ENCODE measurements at places on chromosomes 7 and 10. TPM values are rescaled to one million over a fixed set of nuclear protein-coding genes. Genes with fewer than 3 reads are reported as not detected.

The AP5Z1 gene
- total RNA-seq: 27.8 TPM

The KCP gene
- 1.3 TPM for total RNA-seq

The OR2A5 gene
- total RNA-seq: not detected

The ECHDC3 gene
- total RNA-seq: 7.7 TPM

The CNNM1 gene
- 0.24 TPM for total RNA-seq

The TFPI2 gene
- total RNA-seq: 2.3 TPM

The CYP3A7 gene
- not detected for total RNA-seq

The ZNF117 gene
- 12.2 TPM for total RNA-seq

The AMPH gene
- total RNA-seq: 10.0 TPM

The HOXA6 gene
- total RNA-seq: 8.6 TPM

The KLF14 gene
- total RNA-seq: 0.23 TPM

The GARIN1A gene
- 2.9 TPM for total RNA-seq

The TNKS2 gene
- 29.8 TPM for total RNA-seq

The C10orf105 gene
- total RNA-seq: 0.24 TPM

The TOMM7 gene
- 227 TPM for total RNA-seq

The TEX47 gene
- not detected for total RNA-seq

The C10orf62 gene
- 0.46 TPM for total RNA-seq

The MKX gene
- 27.0 TPM for total RNA-seq

The STAMBPL1 gene
- 6.0 TPM for total RNA-seq

The CYP26A1 gene
- total RNA-seq: not detected
